ENCODE measurements at places on chromosomes 5 and 9. TPM values are rescaled to one million over a fixed set of nuclear protein-coding genes. Genes with fewer than 3 reads are reported as not detected.

GNA14 gene
- not detected for total RNA-seq

SLC26A2 gene
- 43.9 TPM for total RNA-seq

- DNase-seq: no peak
Observed at GRCh38 chr5:172878933-172879752, 45.1 kb downstream of the ERGIC1 start.

DNA sequence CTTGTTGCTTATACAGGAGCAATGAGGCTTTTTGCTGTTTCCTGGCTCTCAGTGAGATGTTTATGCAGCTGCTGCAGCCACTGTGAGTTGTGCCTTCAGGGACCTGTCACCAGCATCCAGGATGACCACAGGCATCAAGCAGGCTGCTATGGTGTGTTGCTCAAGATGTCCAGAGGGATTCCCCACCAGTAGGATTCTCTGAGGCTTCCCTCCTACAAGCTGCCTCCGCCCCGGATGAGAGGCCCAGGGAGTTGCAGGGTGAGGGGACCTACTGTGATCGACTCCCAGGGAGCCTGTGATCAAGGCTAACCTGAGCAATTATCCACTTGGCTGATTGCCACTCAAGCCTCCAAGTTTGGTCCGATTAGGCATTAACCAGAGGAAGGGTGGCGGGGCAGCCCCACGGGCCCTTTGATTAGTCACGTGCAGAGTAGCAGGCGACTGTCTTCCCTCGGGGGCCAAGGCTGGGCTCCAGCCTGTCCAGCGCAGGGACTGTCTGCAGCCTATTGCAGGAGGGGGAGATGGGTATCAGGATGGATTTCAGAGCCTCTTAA is 1.8 kb upstream of the FAT2 start:
- peak; percentile 13 for DNase-seq

DNA sequence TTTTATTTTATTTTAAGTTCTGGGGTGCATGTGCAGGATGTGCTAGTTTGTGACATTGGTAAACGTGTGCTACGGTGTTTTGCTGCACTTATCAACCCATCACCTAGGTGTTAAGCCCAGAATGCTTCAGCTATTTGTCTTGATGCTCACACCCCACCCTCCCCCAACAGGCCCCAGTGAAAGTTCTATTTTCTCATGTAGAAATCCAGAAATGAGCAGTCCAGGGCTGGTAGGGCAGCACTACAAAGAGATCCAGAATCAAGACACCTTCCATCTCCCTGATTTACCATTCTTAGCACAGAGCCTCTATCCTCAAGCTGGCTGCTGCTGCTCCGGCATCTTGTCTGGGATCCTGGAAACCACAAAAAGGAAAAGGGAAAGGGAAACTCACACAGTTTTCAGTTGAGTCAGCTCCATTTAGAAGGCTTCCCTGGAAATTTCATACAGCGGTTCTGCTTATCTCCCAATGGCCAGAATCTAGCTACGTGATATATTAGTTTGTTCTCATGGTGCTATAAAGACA is 85.4 kb upstream of the SMARCA2 start:
- DNase-seq: no peak
